NCI-H510A treated with DMSO at 0.1 percent for 48 hours (cell line): ENCODE measurements at places on chromosomes 4 and X.

DNA sequence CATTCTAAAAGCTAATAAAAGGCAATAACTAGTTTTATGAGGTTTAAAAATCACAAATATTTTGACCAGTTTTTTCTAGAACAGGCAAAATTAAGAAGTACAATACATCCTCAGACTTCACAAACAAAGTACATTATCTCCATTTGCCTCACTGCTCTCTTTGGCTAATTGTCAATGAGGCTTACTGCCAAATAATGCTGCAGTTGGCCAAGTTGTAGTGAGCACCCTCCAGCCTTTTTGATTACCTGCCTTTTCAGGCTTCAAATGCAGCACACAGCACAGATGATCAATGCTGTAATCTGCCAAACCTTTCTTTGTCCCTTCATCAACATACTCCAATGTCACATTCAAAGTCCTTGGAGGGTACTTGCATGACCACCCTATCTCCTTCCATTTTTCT lies 605.2 kb downstream of the KLHL13 start:
- no peak for DNase-seq

GRCh38 chr4:139416073-139416673 lies 37.7 kb upstream of the RAB33B start:
- peak; percentile 61 for DNase-seq

DNA sequence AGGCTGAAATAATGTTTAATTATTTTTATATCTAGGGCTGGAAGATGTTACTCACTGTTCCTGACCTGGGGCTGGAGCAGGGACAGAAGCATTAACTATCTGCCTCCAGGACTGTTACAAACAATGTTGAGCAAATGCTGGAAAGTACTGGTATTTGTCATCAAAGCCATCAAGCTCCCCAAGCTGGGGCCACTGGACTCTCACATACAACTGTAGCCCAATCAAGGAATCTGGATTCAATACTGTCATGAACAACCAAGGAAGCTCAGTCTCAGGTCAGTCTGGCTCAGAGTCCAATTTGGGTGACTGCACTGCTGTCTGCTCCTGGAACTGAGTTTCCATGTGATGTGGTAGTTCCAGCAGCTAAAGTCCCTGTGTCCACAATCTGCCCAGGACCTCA lies 50.4 kb downstream of the APOO start:
- DNase-seq: no peak

- DNase-seq: no peak
These were observed 111.7 kb downstream of the RNF150 start for GRCh38 chr4:141021397-141022110.

DNA sequence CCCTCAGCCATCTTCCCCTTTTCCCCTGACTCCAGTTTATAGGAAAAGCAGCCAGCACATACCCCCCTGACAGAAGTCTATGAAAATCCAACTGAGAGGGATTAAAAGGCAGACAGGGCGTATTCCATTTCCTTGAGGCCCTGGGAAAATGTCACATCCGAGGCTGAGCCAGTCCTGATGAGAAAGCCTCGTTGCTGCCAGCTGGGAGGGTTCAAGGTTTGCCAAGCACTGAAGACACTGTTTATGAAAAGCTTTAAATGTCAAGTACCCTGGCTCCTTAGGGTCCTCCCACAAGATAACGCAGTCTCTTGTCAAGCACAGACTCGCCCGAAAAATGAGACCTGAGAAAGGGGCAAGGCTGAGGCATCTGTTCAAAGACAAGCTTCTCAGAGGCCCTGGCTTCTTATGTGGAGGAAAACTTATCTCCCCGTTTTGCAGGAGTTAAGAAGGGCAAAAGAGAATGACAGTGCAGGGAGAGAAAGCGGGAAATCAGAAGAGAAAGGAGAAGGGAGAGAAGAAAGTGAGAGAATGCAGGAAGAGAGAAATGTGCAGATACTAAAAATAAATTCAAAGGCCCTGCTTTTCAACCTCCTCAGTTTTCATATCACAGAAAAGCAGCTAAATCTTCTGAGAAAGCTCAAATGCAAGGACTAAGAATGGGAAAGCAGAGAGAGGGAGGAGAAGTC lies 44.7 kb downstream of the SCD5 start:
- no peak for DNase-seq

DNA sequence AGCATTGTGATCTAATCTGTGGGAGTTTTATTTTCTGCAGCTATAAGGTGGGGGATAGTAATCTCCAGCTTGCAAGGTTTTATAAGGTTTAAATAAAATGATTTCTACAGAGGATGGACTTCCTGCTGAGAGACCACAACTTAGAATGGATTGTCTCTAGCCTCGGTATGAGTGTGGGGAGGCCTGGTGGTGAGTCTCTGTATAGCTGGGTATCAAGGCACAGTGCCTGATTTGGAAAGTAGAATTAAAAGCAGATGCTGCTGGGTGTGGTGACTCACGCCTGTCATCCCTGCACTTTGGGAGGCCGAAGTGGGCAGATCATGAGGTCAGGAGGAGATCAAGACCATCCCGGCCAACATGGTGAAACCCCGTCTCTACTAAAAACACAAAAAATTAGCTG lies 162.0 kb upstream of the GATB start:
- DNase-seq: no peak
